ENCODE measurements at places on chromosomes 4 and X.

- DNase-seq, result no peak
These were observed 46.0 kb downstream of the EIF2S3 start for GRCh38 chrX:24100713-24101112.

DNA sequence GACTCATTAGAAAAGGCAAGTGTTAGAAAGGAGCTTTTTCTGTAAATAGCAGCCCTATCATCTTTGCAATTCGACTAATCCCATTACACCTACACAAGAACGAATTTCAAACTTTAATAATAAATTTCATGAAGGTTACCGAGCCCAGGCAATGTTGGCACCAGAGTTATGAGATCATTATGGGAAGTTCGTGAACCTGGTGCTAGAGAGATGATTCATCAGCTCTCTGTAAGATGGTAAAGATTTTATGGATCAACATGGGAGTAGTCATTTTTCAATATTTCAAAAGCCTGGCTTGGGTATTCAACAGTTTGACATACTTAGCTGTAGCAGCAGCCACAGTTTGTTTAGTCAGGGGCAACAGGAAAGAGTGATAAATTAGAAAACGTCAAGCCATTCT is 35.8 kb downstream of the AMELX start:
- no peak for DNase-seq

GRCh38 chrX:317424-318067 is 1.1 kb downstream of the GTPBP6 start:
- DNase-seq, result no peak

GRCh38 chrX:12789976-12790375 is 1.2 kb upstream of the PRPS2 start:
- no peak for DNase-seq

GRCh38 chr4:17726911-17727310 is 54.5 kb downstream of the FAM184B start:
- no peak for DNase-seq

Measured in stimulated activated naive CD4-positive, alpha-beta T cell (primary cell).